ENCODE measurements at places on chromosomes 12 and 14.

- peak; percentile 12 for DNase-seq
These were observed 308.0 kb downstream of the ITPR2 start for GRCh38 chr12:26524862-26525465.

GRCh38 chr12:92911339-92911738, 17.8 kb downstream of the EEA1 start:
- no peak for DNase-seq

- DNase-seq: no peak
These were observed 151.4 kb downstream of the TMTC2 start for GRCh38 chr12:82838131-82838551.

DNA sequence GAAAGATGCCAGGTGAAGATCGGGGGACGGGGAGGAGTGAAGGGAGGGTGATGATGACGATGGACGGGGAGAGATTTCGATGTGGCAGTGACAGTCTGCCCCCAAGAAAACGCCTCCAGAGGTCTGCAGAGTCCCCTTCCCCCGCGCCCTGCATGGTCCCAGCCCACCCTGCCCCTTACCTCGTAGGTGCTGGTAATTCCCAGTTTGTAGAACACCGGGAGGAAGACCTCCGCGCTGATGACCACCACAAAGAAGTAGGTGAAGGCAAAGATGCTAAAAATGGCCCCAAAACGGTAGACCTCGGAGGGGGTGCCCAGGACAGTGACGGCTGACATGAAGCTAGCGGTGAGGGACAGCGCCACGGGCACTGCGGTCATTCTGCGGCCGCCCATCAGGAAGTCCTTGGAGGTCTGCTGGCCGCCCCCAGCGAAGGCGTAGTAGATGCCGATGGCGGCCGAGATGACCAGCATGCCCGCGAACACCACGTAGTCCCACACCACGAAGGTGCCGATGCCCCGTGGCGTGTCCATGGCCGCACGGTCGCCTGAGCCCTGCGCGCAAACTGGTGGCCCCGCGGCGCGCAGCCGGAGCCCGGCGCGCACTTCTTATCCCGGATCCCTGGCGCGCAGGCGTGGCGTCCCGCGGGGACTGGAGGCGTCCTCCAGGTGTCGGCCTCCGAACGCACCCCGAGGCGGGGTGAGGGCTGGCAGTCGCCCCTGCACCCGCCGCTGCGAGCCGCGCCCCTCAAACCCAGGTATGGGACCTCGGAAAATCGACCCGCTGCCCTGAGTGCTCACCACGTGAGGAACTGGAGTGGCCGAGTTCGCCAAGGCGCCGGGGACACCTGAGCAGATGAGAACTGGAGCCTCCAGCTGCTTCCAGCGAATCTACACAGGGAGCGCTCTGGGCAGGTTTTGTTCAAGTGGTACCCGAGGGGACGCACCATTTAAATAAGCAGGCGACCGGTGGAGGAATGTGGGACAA, at the start of gene SLC5A8:
TSS of gene SLC5A8 (minus strand) at position 920 of the 984 bp plus-strand sequence. CDS start at position 530, 390 bp downstream.
- no peak for DNase-seq

- peak; percentile 75 for DNase-seq
These were observed 33.4 kb downstream of the FNTB start for GRCh38 chr14:65019944-65020566.

DNA sequence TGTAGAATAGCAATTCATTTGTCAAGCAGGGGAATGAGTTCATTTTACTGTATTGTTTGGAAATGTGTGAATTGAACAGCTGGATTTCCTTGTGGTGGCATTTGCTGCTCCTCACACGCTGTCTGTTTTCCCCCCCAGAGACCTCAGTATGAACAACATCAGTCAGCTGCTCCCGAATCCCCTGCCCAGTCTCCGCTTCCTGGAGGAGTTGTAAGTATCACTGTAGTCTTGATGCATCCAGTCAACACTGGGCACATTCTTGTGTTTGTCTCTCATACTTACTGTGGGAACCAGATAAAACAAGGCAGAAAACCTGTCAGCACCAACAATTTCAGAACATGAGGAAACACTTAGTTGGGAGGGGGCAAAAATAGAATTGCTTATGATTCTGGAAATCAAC, 64.9 kb downstream of the LGR5 start:
- DNase-seq: peak; percentile 72
